ENCODE measurements at places on chromosomes 3 and 15.

GRCh38 chr3:46361408-46362283 is 7.7 kb downstream of the CCR2 start:
- peak; percentile 77 for DNase-seq

- peak; percentile 75 for DNase-seq
Observed at GRCh38 chr3:25856902-25857518, 67.1 kb downstream of the OXSM start.

- peak; percentile 3 for DNase-seq
Observed at GRCh38 chr15:35181538-35181937, 96.4 kb upstream of the NANOGP8 start.

DNA sequence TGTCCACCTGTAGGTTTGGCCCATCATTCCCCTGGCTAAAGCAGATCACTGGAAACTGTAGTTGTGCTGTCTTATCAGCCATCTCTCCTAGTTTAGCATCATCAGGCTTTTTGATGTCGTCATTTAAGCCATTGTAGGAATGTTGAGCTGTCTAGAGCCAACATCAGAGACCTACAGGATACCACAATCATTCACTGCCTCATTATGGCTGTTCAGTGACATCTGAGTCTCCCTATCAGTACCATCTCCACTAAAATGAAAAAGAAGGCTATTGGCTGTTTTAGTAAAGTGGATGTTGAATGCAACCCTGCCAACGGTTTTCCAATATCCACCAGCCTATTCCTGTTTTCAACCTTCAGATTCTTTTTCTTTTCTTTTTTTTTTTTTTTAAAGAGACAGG is 29.2 kb downstream of the RLBP1 start:
- DNase-seq = no peak

GRCh38 chr3:89107461-89108290 is at the start of gene EPHA3:
EPHA3 (plus strand) TSS chr3:89107621; CDS start chr3:89107749, 128 bp downstream.
- peak; percentile 27 for DNase-seq

DNA sequence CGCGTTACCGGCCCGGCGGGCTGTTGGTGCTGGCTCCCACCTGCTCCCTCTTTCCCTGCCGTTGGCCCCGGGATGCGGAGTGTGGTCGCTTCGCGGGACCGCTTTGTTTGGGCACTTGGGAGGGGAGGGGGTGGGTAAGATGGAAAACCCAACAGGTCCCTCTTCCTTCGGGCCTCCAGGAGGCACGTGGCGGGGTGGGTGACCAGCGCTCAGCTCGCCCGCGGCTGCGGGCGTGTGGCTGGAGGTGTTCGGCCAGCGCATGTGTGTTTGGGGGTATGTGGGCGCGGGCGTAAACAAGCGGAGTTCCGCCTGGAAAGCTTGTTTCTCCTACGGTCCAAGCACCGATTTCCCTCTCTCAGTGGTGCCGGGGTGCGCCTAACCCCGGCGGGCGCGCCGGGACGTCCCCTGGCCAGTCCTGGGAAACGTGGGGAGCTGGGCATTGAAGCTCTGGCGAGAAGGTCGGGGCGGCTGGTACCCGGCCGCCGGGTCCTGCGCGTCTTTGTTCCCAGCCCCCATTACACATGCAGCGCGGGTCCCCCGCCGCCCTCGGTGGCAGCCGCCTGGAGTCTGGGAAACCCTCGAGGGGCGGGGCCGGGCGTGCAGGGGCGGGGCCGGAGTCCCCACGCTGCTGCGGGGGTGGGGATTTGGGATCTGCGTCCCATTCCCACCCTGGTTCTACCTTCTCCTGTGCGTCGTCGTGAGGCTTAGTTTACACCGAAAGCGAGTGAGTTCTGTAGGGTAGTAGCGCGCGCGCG is 1.4 kb downstream of the ACVR2B start:
- peak; percentile 67 for DNase-seq

DNA sequence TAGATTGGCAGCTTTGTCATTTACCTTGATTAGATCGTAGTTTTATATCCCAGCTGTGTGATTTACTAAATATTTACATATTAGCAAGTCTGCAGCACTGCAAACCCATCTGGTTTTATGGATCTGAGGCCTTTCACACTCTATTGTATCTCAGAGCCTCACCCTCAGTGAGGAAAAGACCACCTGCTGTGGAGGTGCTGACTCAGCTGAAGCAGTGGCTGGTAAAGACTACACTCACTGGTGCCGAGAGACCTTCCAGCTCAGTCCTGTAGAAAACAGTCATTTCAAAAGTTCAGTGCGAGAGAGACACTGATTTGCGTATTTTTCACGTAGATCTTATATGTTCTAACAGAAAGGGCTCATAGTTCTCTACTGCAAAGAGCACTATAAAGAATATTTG is 307.8 kb upstream of the TPM1 start:
- DNase-seq = no peak

- no peak for DNase-seq
Observed at GRCh38 chr3:42712688-42713372, 10.2 kb upstream of the HHATL start.

GRCh38 chr15:60086681-60087429 is 82.7 kb downstream of the FOXB1 start:
- DNase-seq = no peak

GRCh38 chr15:94411285-94411684 is 179.9 kb downstream of the MCTP2 start:
- DNase-seq = no peak

GRCh38 chr3:134312873-134313846 is 61.1 kb downstream of the AMOTL2 start:
- DNase-seq = peak; percentile 21

- DNase-seq = no peak
Observed at GRCh38 chr3:57681691-57682090, 11.2 kb downstream of the DENND6A start.

DNA sequence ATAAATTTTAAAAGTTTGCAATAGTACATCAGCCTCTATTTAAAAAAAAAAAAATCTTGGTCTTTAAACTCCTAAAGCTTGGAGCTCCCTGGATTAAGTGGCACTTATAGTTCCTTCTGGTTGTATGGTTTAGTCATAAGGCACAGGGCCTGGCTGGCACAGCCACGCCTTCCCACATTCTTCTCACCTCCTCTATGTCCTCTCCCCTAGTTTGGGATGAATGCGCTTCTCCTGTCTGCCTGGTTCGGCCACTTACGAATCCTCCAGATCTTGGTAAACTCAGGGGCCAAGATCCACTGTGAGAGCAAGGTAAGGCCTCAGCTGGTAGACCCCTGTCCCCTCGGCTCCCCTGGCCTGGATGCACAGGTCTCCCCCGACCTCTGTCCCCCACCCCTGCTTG is 10.0 kb downstream of the ANKDD1A start:
- no peak for DNase-seq

DNA sequence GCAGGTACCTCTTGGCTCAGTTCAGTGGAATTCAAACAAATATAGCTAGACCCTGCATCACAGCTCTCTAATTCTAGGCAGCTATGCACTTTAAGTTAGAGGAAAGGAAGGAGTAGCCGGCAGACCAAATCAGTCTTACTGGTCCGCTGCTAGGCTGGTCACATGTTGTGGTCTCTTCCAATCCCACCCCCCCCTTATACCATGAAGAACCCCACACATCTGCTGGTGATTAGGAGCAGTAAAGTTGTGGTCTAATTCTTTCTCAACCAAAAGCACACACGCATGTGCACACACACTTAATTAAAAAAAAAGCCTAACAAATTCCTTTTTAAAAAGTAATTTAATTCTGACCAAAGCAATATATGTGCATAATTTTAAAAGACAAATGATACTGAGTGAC is 16.7 kb upstream of the SH3GL3 start:
- DNase-seq = no peak

DNA sequence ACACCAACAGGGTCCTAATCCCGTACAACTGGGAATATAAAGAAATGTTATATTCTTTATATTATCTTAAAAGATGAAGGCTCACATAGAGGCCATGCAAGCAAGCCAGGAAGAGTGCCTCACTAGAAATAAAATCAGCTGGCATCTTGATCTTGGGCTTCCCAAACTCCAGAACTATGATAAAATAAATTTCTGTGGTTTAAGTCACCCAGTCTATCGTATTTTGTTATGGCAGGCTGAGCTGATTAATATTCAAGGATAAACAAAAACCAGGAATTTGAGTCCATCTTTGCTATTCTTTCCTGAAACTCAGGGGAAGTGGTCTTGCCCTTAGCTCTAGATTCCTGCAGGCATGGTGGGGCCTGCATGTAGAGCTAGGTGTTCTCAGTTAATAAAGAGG is 42.7 kb downstream of the ATOSA start:
- no peak for DNase-seq

DNA sequence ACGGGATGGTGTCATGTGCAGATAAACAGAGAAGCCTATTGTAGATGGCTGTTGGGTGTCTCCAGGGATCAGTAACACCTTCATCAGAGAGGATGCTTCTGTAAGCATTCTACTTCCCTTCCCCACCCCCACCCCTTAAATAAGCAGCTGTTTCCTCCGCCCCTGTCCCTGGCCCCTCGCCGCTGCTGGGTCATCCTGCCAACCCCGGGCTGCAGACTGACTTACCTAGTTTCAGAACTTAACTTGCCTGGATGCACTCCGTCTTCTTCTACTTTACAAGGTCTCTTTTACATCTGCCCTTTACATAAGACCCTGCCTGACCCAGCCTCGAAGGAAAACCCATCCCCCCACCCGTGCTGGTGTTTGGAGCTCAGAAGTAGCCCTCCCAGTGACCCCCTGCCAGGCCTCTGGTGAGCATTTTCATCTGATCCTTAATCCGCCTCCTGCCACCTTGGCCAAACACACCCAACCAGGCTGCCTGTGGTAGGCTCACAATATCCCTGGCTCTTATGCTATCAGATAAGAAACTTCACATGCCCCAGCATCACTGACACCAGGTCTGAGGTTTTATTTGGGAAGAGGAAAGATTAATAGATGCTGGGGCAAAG is 103.0 kb upstream of the HES1 start:
- no peak for DNase-seq

GRCh38 chr3:21790466-21790865 is 39.5 kb upstream of the ZNF385D start:
- DNase-seq = no peak

- no peak for DNase-seq
Observed at GRCh38 chr3:147669077-147669476, 259.9 kb downstream of the ZIC1 start.

DNA sequence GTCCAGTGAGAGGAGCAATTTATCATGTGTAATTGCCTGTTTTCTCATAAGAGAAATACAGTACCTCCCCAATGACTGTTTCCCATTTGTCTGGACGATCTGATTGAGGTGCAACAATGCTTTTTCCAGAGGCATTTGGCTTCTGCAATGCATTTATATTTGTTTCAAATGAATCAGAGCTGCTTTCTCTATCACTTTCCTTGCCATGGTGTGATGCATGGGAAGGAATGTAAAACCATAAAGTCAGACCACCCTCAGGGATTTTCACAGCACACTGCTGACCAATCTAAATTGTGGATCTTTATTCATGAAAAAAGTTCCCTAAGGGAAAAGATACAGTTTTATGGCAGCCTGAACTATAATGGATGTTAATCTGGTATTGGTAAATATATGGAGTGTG is 333.0 kb downstream of the ZNF385D start:
- no peak for DNase-seq

GRCh38 chr15:76116138-76116885 is 56.5 kb downstream of the TMEM266 start:
- DNase-seq = no peak

DNA sequence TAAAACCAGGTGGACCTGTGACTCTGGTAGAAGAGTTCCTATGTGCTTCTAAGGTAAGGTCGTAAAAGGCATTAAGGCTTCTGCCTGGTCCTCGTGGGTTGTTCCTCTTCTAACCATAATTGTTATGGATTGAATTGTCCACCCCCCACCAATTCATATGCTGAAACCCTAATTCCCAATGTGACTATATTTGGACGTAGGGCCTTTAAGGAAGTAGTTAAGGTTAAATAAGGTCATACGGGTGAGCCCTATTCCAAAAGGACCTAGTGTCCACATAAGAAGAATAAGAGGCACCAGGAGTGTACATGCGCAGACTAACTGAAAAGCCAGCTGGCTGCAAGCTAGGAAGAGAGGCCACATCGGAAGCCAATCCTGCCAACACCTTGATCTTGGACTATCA is 1.9 kb downstream of the ADPGK start:
- peak; percentile 56 for DNase-seq

DNA sequence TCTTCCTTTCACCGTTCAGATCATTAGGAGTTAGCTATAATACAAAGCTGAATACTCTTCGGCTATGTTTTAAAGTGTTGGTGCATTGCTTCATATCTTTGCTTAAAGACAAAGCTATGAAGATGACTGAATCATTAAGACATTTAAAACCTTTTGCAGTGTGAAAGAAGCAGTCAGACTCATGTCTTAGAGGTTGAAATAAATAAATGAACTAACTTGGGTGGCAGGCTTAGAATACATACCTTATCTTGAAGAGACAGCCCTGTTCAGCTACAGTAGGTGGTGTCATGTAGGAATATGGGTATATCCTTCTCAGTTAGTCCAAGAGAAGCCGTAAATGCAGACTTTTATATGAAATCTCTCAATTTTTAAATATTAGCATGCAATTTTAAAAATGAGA is 63.4 kb downstream of the OPA1 start:
- no peak for DNase-seq

- no peak for DNase-seq
Observed at GRCh38 chr15:86615411-86615810, 535.7 kb downstream of the AGBL1 start.

DNA sequence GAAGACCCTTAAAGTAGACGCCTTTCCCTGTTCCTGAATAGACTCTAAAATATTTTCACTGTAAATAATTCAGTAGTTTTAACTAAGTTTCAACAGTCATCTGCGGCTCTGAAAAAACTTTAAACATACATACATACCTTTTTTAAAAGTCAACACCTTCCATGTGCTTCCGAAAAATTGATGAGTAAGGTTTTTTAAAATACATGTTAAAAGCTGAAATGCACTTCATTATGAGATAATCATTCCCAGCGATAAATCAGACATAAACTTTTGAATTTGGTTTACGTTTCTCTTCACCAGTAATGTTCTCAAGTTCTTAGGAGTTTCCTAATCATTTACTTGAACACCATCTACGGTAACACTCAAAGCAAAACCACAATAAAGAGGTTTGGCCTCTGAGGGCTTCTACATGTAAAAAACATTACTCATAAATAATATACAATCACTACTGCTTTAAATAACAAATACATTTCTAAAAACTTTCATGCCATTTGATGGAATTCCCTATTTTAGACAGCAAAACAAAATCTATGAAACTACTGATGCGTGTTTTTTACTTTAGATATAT is 403.5 kb downstream of the SHQ1 start:
- no peak for DNase-seq

GRCh38 chr15:67175643-67176071 is 78.8 kb downstream of the AAGAB start:
- DNase-seq = peak; percentile 86

- no peak for DNase-seq
Observed at GRCh38 chr3:52774066-52774713, 3.2 kb upstream of the ITIH1 start.
